Stimulated activated CD4-positive, alpha-beta T cell treated with anti-CD3 and anti-CD28 coated beads, Interleukin-1b, Interleukin-23, amount 100 ng/mL, for 4 hours (primary cell): ENCODE measurements at places on chromosomes 3 and 15.

GRCh38 chr3:182979674-182980191 lies 605 bp downstream of the DCUN1D1 start:
- no peak for DNase-seq

DNA sequence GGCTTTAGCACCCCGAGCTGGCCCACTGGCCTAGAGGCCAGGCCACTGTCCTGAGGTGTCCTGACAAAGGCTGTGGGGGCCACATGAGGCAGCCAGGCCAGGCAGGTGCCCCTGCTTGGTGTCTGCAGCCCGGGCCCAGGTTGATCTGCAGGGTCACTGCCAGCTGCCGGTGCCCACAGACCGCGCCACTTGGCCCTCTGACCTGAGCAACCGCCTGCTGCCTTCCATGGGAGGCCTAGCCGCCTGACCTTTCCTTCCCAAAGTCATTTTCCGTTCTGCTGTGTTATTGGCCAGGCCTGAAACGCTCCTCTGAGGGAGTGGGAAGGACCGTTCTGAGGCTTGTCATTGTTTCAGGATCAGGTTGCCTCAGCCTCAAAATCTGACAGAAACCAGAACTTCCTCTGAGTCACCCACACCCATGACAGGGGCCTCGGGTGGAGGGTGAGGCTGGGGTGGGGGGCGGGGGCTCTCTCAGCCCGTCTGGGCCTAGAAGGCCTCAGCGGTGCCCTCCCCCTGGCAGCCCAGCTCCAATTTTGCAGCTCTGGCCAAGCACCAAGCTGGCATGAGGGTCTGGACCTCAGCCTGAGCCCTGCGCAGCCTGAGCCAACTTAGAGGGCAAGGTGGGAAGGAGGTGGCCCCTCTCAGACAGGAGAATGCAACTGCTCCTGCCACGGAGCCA lies 140.7 kb upstream of the MEF2A start:
- peak; percentile 52 for DNase-seq

DNA sequence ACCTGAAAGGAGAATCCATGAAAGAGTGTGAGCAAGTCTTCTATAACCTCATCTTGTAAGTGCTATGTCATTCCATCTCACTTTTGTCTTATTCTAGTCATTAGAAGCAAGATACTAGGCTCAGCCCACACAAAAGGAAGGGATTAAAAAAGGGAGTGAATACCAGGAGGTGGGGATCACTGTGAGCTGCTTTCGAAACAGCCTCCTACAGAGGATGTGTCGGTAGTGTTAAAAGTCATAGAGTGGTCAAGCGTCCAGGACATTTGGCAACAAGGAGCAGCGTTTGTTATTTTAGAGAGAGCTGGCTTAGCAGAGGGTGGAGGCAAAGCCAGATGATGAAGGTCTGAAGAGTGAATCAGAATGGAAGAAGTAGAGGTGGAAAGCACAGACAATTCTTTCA lies 11.7 kb upstream of the ZNF148 start:
- no peak for DNase-seq

DNA sequence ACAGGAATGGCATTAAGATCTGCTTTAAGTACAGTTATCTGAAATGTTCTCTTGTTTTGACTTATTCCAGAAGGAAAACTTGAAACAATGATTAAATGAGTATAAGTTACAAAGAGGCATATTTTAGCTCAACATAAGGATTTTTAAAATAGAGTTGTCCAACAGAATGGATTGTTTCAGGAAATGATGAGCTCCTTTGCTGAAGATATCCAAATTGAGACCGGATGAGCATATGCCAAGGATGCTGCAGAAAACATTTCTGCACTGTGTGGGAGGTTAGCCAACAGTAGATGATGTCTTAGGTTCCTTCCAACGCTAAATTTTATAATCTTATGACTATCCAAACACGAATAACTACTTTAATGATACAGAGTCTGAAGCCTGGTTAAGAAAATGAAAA lies 226.5 kb upstream of the NANOGP8 start:
- DNase-seq, result no peak

GRCh38 chr3:76509179-76509830 lies 530.6 kb upstream of the ROBO2 start:
- DNase-seq, result no peak

DNA sequence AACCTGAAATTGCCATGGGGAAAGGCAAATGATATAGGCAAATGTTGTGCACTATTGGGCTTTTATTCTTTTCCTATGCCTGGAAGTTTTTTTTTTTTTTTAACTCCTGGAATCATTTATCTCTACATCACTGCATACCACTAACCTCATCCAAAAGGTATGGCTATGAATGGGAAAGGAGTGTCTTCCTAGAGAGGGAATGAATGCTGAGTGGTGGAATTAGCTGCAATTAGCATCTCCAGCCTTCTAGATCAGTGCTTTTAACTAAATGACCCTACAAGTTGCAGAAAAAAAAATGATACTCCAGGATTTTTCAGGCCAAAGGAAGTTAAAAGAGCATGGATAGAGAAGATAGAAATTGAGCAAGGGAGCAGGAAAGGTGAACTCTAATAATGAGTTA lies 429.8 kb upstream of the PDZRN3 start:
- no peak for DNase-seq

- DNase-seq, result no peak
Measured at GRCh38 chr3:69248436-69248835, 126.0 kb upstream of the LMOD3 start.

- no peak for DNase-seq
Measured at GRCh38 chr15:68487087-68487843, 55.3 kb upstream of the ITGA11 start.

DNA sequence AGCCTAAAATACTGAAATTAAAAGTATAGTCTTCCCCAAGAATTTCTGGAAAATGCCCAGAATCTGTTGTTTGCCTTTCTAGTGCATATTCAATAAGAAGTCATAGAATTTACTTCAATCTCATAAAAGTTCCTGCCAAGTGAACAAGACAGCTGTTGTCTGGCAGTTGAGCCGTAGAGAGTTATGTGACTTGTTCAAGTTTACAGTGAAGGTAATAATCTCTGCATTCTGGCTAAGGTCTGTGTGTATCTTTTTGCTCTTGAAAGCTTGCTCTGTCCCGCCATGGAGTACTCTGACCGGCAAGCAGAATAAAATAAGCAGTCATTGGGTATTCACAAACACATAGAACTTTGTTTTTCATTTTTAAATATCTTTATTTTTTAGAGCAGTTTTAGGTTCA lies 77.8 kb downstream of the GHSR start:
- DNase-seq, result no peak
